ENCODE measurements at places on chromosomes 2 and 18. TPM values are rescaled to one million over a fixed set of nuclear protein-coding genes. Genes with fewer than 3 reads are reported as not detected.

Gene MEP1B
- total RNA-seq: 0.17 TPM

DNA sequence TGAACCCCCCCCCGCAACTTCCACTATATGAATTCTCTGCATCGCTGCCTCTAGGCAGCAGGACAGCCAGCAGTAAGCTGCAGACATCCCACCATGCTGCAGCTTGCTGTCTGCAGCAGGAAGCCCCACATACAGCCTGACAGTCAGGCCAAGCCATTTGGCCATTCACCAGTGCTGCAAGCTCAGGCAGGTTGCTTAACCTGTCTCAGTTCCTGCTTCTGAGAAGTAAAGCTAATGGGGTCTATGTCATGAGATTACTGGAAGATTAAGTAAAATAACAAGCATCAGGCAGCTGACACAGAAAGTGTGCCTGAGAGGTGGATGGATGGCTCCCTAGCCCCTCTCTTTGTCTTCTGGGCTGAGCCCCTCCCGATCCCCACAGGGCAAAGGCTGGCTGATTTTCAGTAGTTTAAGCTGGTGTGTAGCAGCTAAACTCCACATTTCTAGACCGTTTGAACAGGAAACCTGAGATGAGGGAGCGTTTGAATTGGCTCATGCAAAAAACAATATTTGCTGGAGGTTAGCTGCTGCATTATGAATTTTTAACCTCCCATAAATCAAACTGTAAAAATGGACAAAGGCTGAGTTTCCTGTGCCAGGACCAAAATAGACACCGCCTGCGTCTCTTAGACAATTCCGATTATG, 193.8 kb upstream of the ARL4C start:
- DNase-seq: no peak

DNA sequence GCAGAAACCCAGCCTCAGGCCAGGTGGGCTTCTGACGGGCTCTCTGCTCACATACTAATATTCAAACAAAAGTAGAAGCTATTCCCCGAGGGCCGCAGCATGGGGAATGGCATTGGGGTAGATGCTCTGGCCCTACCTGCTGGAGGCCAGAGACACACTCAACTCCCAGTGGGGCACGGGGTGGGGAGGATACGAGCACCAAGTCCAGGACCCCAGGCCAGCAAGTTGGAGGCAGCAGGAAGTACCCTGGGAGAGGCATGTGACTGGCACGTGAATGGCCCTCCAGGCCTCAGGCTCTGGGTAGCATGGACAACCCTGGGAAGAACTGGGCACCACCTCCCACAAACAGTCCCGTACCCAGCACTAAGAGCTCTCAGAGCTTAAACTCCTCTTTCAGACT, 3.8 kb downstream of the DNMT3A start:
- DNase-seq: no peak

DNA sequence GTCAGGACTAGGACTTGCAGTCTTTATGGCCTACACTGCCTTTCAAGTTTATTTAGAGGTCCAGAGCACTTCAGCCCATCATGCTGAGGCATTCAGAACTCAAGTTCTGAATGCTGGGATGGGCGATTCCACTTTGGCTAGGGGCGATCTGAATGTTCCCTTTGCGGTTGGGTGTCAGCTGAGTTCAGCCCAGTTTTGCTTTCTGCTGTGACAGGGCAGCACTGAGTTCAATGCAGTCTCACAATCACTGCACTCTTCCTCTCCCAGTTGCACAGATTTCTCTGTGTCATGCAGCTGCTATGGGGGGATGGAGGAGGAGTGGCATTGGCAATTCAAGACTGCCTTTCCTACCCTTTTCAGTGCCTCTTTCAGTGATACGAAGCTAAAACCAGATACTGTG, 1232.0 kb upstream of the FAM98A start:
- no peak for DNase-seq

All from Caki2 (cell line).